NCI-H187 (cell line): ENCODE measurements at places on chromosomes 16 and 17.

DNA sequence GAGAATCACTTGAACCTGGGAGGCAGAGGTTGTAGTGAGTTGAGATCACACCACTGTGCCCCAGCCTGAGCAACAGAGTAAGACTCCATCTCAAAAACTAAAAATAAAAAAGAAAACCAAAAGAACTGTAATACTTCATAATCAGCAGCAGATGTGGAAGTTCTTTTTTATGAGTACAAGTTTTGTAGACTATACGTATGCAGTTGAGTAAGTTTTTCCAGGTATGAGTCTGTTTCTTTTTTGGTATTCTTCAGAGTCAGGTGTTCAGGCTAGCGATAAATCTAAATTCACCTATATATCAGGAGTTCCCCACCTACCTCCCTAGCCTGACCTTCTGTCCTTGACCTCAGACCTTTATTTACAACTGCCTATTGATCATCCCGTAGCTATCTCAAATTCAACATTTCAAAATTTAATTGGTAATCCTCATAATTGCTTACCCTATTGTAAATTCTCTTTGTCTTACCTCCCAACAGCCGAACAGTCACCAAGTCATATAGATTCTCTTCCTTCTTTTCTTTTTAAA lies 10.7 kb downstream of the DCTN5 start:
- DNase-seq, result no peak

DNA sequence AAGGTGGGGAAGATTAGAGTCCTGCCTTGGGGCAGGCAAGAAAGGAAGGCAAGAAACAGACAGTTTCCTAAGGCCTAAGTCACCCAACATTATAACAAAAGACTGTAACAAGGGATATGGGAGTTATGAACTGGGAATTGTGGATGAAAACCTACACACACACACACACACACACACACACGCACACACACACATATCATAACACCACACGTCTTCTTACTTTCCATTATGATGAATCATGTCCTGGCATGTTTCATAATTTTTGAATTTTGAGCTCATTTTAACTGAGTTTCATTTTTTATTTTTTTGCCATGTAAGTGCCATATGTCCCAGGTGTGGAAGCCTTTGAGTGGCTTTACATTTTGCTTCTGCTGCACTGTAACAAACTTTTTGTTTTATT lies 29.9 kb downstream of the HS3ST2 start:
- DNase-seq, result no peak

DNA sequence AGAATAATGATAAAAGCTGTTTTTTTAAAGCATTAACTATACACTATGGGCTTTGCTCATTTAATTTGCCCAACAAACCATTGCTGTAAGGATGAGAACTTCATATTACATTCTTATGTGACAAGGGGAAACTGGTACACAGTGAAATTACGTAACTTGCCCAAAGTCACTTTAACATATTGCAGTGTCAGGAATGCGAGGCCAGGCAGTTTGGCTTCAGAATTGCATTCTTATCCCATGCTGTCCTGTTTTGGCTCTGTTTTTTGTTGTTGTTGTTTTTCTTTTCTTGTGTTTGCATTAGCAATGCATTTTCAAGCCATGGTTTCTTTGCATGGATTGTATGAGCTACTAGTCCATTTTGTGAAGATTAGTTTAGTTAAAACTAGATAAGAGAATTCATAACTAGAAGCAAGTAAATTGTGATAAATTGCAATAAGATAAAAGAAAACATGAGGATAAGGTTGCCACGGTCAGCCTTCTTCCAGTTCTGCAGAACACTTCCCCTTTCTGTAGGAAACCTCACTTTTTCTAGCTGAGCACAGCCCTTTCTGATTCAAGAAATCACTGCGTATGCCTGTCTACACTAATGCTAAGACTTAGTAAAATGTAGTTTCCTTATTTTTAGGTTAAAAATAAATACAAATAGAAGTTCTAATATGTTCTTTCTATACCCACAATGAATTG lies 221.3 kb upstream of the KCNJ16 start:
- DNase-seq, result no peak

GRCh38 chr17:76734080-76734840 lies 2.9 kb downstream of the SRSF2 start:
- DNase-seq, result no peak

- no peak for DNase-seq
Observed at GRCh38 chr16:88613911-88614817, 24.2 kb upstream of the IL17C start.

- DNase-seq, result no peak
Observed at GRCh38 chr17:33832262-33832661, 422.8 kb upstream of the CCL2 start.
